Chondrocyte (in vitro differentiated cells): ENCODE measurements at places on chromosomes 1 and 21. TPM values are rescaled to one million over a fixed set of nuclear protein-coding genes. Genes with fewer than 3 reads are reported as not detected.
A peak's percentile ranks its signal among the peaks of the same experiment; 100 is the strongest.

GRCh38 chr1:206579747-206580437 lies 32.4 kb downstream of the EIF2D start:
- no peak for DNase-seq

- DNase-seq = no peak
These were observed 42.0 kb downstream of the CXADR start for GRCh38 chr21:17554679-17555465.

DNA sequence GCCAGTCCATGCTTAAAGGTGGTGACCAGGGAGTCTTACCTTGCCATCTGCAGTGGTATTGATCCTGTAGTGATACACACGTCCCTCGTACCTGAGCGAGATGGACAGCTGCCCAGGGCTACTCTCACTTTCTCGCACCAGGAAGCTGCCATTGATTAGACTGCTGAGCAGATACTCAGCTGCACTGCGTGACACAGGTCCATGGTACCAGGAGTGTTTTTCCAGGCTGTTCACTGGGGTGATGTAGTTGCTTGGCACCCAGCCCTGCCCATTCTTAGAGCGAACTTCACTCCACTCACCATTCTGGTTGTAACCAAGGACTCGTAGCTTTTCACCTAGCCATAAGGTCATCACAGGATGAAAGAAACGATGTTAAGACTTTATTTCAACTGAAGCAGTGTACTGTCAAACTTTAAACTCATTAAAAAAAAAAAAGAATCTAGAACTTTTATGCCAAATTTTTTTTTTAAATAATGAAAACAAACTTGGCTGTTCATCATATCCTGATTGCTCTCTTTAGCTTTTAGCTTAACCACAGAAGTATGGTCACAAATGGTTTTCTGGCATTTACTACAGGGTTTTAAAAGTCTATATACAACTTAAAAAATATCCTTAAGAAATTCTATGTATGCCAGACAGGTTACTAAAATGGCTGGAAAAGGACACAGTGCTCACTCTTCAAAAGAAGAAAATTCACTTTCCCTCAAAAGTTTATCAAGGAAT lies 44.6 kb downstream of the TOR3A start:
- no peak for DNase-seq

Gene PRDM16
- total RNA-seq = 10.4 to 19.0 TPM (median 18.3 TPM) in 3 replicates

Gene TSPEAR
- total RNA-seq = 0.15 to 0.38 TPM in 2 of 3 replicates, not detected in the other

DNA sequence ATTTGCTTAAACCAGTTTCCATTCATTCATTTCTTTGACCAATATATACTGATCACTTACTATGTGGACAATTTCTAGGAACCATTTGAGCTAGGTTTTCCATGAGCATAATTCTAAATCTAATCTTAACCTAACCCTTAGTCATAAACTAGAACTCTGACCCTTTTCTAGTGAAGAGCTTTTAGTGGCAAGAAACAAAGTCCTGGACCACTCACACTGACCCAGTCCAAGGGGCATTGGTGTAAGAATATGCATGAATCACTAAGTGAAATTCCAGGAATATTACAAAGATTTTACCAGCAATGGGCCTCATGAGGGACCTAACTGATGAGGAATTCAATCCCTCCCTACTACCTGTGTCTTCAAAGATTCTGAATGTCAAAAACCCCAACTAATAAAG lies 40.6 kb upstream of the SLC2A1 start:
- DNase-seq = no peak

GRCh38 chr1:118914379-118915161 lies 73.6 kb downstream of the TBX15 start:
- DNase-seq = no peak

Gene PODN
- 4.1 to 9.3 TPM (median 9.2 TPM) in 3 replicates for total RNA-seq

Gene TTC34
- total RNA-seq = 0.60 to 1.8 TPM (median 0.67 TPM) in 3 replicates

GRCh38 chr1:162206749-162207635 lies 137.5 kb downstream of the NOS1AP start:
- DNase-seq = no peak

GRCh38 chr1:156291226-156292061 lies 4.0 kb downstream of the GLMP start:
- DNase-seq = peak; percentile 97

Gene RBM11
- not detected in 3 replicates for total RNA-seq

- no peak for DNase-seq
These were observed 59.7 kb downstream of the ERICH3 start for GRCh38 chr1:74613894-74614293.

DNA sequence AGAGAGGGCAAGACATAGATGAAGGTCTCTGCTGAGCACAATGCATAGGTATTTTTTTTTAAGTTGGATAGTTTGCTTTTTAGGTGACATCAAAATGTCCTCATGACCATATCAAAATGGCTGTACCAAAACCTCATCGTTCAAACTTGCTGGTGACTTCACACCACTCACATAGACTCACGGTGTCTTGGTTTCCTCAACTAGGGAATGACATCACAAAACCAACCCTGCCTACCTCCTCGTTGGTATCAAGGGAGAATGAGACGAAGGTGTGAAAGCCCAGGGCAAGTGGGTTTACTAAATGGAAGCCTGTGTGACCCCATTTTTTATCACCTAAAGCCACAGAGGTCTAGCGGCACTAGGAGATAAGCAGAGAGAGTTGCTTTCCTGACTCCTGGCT lies 1.6 kb downstream of the PIGR start:
- no peak for DNase-seq

DNA sequence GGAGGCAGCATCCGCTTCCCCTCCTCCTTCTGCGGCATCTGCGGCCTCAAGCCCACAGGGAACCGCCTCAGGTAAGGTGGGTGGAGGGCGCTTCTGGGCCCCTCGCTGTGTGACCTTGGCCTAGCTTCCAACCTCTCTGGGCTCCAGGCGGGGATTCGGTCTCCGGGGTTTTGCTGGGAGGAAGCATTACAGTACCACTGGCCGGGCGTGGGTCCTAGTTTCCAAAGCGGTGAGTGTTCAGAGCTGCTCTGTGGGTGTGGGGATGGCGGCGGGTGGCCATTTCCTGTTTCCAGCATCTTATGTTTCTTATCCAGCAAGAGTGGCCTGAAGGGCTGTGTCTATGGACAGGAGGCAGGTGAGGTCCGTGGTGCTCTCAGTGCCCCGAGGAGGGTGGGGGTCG lies 11.6 kb downstream of the FAAH start:
- no peak for DNase-seq

Gene SLC30A10
- not detected in 3 replicates for total RNA-seq

GRCh38 chr1:163813251-163813650 lies 491.5 kb downstream of the NUF2 start:
- no peak for DNase-seq

DNA sequence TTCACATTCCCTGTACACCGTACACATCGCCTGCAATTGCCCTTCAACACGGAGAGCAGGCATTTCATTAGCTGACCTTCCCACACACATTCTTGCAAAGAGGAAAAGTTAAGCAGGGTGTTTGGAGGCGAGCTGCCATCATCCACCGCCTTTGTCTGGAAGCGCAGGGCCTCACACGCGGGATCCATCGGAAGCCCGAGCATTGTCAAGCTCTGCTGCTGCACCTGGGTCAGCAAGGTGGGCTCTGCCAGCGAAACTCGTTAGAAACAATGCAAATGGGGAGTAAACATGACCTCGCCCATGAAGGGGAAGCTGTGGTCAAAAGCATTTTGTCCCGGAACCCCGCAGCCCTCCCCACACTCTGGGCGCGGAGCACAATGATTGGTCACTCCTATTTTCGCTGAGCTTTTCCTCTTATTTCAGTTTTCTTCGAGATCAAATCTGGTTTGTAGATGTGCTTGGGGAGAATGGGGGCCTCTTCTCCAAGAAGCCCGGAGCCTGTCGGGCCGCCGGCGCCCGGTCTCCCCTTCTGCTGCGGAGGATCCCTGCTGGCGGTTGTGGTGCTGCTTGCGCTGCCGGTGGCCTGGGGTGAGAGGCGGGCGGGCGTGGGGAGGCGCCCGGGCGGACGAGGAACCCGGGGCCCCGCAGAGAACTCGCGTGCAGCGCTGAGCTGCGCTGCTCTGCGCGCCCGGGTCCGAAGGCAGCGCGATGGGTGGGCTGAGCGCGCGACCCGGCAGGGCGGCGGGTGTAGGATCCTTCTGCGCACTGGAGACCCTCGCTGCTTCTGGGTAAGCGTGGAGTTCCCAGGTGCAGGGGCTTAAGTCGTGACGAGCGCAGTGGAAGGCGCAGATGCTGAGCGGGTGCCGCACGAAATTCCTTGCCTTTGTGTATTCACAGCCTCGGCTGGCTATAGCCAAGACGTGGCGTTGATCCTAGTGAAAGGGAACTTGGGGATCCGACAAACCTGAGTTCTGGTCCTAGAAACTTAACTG lies at the start of gene CR1:
TSS of gene CR1 (plus strand) at position 357 of the 992 bp plus-strand sequence. CDS start at position 468, 111 bp downstream.
- no peak for DNase-seq

DNA sequence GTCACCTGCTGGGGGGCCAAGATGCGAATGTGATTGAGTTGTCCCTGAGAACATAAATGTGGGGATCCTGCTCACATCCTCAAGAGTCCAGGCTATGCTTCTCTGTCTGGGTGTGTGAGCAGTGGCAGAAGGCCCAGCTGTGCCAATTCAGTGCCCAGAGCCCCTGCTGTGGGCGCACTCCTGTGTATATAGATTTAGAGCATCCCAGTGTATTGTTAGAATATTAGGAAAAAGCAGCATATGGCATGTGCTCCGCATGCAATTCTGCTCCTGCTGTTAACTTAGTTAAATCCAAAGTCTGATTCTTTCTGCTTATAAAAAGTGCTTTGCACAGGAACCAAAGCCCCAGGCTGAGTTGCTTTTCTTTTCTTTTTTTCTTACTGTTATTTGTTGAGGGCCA lies 37.8 kb downstream of the FAM78B start:
- no peak for DNase-seq

DNA sequence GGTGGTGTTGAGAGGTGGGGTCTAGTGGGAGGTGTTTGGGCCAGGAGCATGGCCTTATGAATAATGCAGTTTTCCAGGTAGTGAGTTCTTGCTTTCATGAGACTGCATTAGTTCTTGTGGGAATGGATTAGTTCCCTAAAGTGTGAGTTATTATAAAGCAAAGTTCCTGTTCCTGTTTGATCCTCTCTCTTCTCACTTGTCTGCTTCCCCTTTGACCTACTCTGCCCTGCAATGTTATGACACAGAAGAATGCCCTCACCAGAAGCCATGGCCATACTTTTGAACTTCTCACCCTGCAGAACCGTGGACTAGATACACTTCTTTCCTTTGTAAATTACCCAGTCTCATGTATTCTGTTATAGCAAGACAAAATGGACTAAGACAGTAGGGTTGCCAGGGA lies 53.6 kb downstream of the MAP3K7CL start:
- no peak for DNase-seq

Gene PCSK9
- total RNA-seq = 0.41 to 0.60 TPM (median 0.53 TPM) in 3 replicates

DNA sequence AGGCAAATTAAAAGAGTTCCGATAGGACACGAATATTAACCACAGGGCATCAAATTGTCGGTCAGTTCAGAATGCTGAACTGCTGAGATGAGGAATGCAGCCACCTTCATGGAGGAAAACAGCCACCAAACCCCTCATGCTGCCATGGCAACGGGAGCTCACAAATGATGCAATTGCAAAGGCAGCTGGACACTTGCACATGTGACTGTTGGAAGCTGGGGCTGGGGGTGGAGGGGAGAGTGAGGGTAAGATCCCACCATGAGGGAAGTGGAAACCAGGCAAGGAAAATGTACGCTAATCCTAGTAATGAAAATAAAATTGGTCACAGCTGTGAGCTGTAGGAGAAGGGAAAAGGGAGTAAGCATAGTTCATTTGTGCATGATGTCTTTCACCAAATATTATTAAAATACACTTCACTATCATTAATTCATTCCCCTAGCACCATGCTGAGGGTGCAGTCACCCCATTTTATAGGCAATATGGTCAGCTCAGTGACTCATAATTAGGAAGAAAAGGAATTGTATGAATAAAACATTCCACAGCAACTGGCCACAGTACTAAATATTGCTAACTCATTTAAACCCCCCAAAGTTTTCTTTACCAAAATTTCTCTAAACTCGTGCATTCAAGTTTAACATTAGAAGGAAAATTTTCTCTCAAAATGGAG lies 15.3 kb downstream of the BECN2 start:
- DNase-seq = no peak

DNA sequence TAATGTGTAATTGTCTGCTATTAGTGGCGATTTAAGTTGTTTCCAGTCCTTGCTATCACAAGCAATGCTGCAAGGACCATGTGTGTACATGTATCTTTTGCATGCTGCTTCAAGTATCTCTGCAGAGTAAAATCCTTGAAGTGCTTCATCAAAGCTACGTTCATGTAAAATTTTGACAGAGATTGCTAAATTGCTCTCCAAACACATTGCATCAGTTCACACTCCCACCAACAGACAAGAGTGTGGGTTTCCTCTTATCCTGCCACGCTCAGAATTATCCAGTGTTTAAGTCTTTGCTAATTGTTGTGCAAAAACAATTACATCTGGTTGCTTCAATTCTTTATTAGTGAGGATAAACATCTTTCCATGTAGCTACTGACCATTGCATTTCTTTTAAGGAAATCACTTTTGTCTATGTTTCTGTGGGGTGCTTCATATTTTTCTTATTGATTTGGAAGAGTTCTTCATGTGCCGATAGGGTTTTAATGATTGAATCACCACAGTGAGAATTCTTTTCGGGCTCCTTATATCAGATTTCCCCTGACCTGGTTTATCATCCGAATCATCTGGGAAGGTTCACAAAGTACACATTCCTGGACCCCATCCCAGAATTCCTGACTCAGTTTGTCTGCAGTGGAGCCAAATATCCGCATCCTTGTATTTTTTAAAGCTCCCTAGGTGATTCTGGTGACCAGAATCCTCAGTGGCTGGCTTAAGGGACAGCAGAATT lies 56.3 kb upstream of the GALNT2 start:
- no peak for DNase-seq

GRCh38 chr1:174297351-174297750 lies 138.0 kb downstream of the RABGAP1L start:
- no peak for DNase-seq

Gene SELENOF
- 183 to 216 TPM (median 184 TPM) in 3 replicates for total RNA-seq

DNA sequence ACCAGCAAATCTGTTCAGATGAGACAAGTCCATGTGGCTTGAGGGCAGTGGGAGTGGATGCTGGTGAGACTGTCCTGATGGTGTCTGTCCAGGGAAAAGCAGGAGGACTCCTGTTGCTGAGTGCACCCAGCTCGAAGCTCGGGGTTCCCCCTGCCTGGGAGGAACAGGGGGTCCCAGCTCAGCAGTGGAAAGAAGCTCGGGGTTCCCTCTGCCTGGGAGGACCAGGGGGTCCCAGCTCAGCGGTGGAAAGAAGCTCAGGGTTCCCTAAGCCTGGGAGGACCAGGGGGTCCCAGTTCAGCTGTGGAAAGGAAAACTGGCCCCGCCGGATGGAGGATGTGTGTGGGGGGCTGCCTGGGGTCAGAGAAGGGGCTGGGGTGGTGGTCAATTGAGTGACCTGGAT lies 39.1 kb downstream of the CRYAA start:
- no peak for DNase-seq

DNA sequence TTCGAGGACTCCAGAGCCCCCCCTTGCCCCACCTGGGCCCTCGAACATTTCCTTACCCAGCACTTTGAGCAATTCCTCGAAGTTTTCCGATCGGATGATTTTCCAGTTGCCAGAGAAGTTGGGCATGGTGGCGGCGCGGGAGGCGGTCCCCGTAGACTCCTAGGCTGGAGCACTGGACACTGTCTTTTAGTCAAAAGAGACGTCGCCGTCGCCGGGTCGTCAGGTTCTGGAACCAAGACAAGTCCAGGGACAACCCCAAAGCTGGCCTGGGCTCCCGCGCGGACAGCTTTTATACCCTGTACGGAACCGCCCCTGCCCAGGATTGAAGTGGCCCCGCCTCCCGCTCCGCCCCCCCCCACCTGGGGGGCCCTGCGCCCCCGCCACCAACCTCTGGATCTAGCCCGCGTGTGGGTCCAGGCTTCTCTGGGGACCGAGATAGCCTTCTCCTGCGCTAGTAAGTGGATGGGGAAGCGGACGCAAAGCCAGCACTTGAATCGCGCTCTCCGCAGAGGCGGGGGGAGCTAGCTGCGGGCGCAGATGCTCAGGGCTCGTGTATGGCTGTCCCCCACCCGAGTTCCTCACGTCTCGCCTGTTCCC lies at the start of gene CRABP2:
TSS of gene CRABP2 (minus strand) at position 263 of the 597 bp plus-strand sequence. CDS start at position 126, 137 bp downstream.
- no peak for DNase-seq

Gene PLPPR4
- 0.77 to 1.5 TPM (median 0.92 TPM) in 3 replicates for total RNA-seq
